ENCODE measurements at places on chromosomes 3 and 15. TPM values are rescaled to one million over a fixed set of nuclear protein-coding genes. Genes with fewer than 3 reads are reported as not detected.

DNA sequence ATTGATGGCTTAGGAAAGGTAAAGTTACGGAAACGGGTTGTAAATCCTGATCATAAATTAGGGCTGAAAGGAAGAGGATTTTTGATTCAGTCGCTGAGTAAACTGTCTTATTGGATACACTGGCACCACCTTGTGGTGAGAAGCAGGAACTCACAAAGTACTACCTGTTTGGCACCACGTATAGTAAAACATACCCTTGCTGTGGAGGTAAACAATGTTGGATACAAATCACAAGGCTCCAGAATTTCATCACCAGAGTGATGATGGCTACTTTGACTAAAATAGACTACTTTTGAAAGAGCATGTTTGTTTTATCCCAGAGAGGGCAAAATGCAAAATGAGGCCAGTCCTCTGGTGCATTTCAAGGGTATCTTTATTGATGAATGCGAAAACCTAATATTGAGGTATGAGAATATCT is 216.9 kb downstream of the IGSF11 start:
- DNase-seq = peak; percentile 57

DNA sequence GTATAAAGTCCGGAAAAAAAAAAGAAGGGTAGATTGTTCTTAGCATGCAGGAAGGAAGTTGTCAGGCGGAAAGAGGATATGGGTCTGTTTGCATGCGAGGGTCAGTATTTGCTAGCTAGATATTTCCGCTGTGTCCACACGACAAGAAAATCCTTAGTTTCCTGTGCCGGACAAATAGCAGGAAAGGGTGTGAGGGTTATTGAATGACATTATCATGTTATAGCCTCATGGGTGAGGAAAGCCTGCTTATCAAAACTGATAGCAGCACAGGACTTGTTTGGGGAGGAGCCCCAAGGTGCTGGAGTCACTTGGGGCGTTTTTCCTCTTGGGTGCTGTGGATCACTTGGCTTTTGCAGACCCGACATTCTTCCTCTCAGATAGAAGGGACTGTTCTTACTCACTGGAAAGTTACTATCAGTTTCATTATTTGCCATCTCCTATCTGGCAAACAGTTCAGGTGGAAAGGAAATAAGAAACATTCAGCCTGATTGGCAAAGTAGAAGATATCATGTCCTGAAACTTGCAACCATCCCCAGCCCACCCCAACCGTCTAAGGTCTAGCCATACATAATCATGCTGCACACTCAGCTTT is 127.2 kb upstream of the DPH6 start:
- no peak for DNase-seq

The IGF2BP2 gene
- total RNA-seq = 29.7 TPM

The CSK gene
- 29.8 TPM for total RNA-seq

The ATP1B3 gene
- 91.5 TPM for total RNA-seq

The SERINC4 gene
- not detected for total RNA-seq

The STXBP5L gene
- 0.36 TPM for total RNA-seq
